ENCODE measurements at places on chromosomes 2 and 18.

DNA sequence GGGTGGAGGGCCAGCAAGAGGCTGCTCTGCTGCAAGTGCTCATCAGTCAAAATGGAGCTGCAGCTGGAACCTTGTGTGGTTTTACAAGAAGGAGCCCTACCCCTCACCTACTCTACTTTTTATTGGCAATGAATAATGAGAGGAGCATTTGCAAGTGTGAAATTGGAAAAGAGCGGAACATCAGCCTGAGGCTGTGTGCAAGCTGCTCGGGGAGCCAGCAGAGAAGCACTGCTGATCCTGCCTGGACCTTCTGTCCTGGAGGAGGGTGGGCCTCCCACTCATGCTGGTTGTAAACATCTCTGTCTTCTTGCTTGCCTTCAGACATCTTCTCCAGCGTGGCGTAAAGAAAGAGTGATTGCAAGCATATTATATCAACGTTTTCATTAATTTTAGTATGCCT, 256.2 kb downstream of the DLGAP1 start:
- DNase-seq: no peak

- DNase-seq: peak; percentile 29
Measured at GRCh38 chr2:84458551-84459017, 496 bp downstream of the SUCLG1 start.

DNA sequence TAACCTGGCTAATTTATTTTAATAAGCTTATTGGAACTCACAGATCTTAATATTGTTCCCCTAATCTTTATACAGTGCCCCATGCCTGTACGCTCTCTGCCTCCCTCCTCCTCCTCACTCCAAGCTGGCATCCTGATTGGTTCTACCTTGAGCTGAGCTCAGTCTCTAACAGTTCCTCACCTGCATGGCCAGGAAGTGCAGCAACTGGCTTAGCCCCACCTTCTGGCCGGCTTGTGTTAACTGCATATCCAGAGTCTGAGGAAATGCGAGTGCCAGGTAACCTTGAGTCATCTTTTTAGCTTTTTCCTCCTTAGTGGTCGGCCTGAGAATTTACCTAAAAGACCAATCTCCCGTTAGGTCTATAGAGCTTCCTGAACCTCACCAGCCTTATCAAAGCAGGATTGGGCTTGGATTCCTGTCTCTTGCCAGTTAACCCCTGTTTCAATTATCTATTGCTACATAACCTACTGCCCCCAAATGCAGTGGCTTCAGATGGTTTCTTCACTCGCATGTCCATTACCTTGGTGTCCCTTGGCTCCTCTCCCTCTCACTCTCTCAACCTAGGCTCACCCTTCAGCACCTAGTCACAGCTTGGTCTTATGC, 89.5 kb upstream of the STK39 start:
- peak; percentile 70 for DNase-seq

GRCh38 chr2:101291973-101292372, 16.5 kb downstream of the RNF149 start:
- no peak for DNase-seq

GRCh38 chr18:10685484-10685883, 159.7 kb downstream of the NAPG start:
- DNase-seq: no peak

DNA sequence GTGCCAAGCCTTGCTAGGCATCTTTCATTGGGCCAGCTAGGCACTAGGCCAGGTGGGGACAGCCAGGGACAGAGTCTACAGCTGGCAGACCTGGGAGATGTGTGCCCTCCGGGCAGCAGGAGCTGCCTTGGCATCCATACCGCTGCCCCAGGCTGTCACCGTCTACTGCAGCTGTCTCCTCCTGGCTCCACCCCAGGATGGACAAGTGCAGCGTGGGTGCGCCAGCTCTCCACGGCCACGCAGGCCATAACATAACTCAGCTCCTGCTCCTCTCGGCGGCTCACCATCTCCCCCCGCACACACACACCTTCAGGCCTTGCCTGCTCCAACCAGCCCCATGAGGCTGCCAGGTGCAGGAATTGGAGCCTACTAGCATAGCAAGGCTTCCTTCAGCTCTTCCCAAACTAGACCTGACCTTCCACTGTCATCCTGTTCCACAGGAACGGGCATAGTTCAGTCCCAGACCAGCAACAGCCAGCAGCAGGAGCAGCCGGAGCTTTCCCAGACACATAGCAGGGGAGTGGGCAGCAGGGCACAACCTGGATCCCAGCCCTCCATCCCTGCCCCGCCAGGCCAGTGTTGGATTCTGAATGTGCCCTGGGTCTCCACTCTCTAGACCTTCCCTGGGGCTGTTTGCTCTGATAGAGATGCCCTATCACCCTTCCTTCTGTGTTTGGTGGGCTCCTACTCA, 2.5 kb upstream of the ADRA2B start:
- DNase-seq: no peak

GRCh38 chr2:217741381-217741955, 261.3 kb downstream of the TNS1 start:
- no peak for DNase-seq

DNA sequence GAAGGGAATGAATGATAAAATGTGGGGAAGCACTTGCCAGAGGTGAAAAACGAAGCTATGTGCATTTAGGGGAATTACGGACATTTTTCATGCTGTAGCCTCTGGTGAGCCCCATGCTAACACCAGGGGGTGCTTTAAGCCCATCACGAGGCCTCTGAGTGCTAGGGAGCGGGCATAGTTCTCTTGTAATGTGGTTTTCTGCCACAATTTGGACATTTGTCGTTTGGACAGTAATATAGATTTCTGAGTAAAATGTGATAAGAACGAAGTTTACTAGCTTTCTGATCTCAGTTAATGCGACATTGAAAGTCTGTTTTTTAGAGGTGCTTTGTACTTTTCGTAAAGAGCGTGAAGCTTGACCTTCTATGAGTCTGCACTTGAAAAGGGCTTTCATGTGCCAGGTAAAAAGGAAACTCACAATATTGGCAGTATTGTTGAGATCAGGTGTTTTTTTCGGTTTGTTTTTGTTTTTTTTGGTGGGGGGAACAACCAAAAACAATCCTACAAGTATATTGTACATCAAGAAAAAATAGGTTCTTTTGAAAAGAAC, 50.6 kb downstream of the TRAF3IP1 start:
- DNase-seq: peak; percentile 68

GRCh38 chr2:166373105-166373504, 2.6 kb downstream of the SCN9A start:
- no peak for DNase-seq

DNA sequence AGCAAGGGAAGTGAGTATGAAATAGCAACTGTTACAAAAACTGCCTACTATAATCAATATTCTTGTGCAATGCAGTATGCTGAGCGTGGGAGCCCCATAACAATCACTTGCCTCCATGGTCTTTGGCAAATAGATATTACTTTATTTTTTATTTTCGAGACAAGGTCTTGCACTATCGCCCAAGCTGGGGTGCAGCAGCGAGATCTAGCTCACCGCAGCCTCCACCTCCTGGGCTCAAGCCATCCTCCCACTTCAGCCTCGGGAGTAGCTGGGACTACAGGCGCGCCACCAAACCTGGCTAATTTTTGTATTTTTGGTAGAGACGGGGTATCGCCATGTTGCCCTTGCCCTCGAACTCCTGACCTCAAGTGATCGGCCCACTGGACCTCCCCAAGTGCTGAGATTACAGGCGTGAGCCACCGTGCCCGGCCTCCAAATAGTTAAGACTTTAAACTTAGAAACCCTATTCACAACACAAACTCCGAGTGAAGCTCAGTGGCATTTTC, 1.2 kb upstream of the CCNT2 start:
- DNase-seq: peak; percentile 17

DNA sequence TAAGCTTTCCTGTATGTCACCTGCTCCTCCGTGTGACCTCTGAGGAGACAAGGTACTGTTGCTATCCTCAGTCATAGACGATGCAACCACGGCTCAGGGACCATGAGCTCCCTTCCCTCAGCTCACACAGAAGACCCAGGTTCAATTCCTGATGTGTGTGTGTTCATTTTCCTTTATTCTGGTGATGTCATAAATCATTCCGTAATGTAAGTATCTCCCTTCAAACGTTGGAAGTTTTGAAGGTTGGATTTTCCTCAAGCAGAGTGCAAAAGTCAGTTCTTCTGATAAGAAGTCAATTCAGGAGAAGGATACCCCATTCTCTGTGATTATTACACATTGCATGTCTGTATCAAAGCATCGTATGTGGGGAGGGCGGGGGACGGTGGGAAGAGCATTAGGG, 118.9 kb upstream of the FAM136A start:
- DNase-seq: no peak

DNA sequence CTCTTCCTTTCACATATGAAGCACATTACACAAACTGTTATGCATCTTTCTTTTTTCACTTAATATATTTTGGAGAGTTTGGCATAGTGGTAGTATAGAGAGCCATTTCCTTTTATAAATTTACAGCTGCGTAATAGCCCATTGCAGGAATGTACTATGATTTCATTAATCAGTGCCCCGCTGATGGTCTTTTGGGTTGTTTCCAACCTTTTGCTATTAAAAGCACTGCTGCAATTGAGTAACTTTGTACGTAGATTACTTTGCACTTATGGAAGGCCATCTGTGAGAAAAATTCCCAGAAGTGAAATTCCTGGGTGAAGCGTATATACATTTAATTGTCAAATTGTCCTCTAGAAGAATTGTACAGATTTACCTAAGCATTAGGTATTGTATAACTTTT, 565.3 kb upstream of the ZNF804A start:
- DNase-seq: no peak

DNA sequence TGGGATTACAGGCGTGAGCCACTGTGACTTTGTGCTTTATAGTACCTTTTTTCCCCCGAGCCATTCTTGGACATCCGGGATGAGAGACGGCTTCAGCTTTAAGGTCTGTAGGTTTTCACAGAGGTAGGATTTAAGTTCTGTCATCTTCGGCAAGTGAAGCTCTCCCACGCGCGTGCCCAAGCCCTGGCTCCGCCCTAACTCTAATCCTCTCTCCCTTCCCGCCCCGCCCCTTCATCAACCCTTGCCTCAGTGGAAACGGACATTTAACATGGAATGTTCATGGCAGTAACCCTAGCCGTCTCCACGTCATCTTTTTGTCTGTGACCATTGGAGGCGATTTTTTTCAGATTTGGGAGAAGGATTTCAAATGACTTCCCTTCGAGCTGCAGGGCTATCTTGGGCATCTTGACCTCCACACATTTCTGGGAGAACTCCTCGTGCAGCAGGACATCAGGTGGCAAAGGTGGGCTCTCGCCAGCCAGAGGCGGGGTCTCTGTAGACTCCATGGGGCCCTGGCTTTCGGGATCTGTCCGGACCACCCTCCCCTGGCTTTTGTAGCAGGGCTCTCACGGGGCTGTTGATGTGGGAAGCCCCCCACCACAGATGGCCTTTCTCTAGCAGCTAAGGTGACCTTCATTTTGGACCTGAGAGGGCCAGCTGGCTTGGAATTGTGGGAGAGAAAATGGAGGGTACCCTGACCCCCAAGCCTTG, 6.8 kb downstream of the COLEC11 start:
- DNase-seq: no peak

- DNase-seq: no peak
Measured at GRCh38 chr2:220764171-220764570, 807.9 kb downstream of the EPHA4 start.

DNA sequence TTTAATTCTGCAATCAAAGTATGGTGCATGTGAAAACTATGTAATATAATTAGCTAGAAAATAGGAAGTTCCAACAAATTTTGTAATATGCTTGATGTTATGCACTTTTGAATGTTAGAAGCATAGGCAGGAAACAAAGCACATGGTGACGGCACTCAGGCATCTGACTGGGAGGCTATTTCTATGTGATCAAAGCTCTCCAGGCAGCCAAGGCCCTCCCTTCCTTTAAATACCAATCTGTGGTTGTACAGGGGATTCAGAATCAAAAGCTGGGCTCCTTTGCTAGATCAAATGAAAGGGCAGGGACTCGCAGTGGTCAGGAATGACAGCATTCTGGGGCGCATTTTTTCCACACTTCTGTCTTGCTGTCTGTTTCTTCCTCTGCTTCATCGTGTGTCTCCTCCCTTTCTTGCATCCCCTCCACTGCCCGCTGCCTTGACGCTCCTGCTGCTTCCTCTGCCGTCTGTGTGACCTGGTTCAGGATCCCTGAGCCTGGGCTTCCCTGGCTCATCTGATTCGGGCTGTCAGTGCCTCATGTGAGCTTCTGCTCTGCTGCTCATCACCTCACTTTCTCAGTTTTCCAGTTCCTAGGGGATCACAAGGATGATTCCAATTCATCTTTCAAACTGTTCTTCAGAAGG, 30.9 kb downstream of the TMEM182 start:
- no peak for DNase-seq

- no peak for DNase-seq
Measured at GRCh38 chr2:54456362-54456611, 160 bp downstream of the SPTBN1 start.

DNA sequence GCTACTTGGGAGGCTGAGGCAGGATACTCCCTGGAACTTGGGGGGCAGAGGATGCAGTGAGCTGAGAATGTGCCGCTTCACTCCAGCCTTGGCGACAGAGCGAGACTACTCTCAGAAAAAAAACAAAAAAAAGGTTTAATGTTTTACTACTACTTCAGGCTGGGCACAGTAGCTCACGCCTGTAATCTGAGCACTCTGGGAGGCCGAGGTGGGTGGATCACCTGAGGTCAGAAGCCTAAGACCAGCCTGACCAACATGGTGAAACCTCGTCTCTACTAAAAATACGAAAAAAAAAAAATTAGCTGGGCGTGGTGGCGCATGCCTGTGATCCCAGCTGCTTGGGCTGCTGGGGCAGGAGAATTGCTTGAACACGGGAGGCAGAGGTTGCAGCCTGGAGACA, 75.7 kb upstream of the ATIC start:
- no peak for DNase-seq

GRCh38 chr18:8874872-8875271, 169.5 kb downstream of the MTCL1 start:
- DNase-seq: no peak

GRCh38 chr18:63137999-63138435, 181.6 kb downstream of the BCL2 start:
- peak; percentile 78 for DNase-seq

DNA sequence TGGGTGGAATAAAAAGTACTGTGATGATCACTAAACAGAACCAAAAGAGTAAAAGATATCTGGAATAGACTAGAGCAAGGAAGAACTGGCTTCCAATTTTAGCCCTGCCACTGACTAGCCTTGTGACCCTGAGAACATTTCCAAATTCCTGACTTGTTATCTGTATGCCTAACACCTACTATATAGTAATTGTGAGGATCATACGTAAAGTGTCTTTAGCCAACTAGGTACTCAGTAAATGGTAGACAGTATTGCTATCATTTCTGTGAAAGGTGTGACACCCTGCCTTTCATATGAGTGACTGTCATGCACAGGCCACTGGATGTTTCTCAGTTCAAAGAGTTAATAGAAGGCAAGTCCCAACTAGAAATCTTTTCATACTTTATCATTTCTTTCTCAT, 29.8 kb downstream of the CYTIP start:
- peak; percentile 27 for DNase-seq

DNA sequence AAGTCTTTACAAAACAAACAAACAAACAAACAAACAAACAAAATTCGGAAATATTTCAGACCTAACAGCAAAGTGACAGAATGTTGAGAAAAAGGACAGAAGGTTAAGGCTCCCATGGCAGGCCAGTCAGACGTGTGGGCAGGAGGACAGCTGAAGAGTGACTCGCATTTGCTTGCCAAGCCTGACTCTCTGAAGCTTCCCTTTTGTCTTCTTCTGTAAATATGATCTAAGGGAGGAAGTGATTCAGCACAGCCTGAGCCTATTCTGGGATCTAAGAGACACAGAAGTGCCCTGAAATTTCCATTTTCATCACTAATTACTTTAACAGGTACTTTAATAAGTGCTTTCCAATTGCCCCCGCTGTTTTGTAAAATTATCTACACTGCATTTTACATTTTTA, 134.0 kb upstream of the LYPD1 start:
- DNase-seq: no peak

GRCh38 chr2:190794790-190795189, 85.8 kb upstream of the GLS start:
- DNase-seq: no peak

Measured in CD4-positive, alpha-beta T cell treated with Interleukin-17A for 4 hours (primary cell).